ENCODE measurements at places on chromosomes 5 and 9.

GRCh38 chr9:127754099-127755060 is 19.3 kb upstream of the TOR2A start:
- no peak for DNase-seq

GRCh38 chr5:540071-540905 is 16.0 kb upstream of the SLC9A3 start:
- DNase-seq, result no peak

DNA sequence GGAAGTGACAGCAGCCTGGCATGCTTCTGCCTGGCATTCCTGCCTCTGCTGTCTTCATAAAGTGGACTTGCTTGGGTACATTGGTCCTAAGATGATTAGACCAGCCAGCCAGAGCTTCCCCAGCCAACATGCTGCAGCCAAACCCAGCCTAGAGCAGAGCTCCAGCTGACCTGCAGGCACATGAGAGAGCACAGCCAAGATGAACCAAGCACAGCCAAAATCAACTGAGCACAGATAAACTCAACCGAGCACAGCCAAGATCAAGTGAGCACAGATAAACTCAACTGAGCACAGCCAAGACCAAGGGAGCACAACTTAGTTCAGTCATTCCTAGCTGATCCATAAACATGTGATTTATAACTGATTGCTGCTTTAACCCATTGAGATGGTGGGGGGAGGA is 266.5 kb downstream of the MSX2 start:
- DNase-seq, result no peak

DNA sequence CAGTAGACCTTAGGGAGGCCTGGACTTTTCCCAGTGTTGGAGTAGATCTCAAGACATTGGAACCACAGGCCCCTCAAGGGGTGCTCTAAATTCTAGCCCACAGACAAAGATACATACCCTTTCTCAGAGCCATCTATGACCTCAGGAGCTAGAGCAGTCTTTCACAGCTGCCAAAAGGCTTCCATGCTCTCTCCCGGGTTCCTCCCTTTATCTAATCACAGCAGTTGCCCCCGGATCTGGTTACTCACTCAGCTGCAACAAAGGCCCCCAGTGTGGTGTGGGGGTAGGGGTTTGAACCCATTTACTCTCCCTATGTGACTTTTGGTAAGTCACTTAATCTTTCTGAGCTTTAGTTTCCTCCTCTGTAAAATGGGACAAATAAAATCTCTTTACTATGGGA is 27.0 kb downstream of the POU4F3 start:
- DNase-seq, result no peak

DNA sequence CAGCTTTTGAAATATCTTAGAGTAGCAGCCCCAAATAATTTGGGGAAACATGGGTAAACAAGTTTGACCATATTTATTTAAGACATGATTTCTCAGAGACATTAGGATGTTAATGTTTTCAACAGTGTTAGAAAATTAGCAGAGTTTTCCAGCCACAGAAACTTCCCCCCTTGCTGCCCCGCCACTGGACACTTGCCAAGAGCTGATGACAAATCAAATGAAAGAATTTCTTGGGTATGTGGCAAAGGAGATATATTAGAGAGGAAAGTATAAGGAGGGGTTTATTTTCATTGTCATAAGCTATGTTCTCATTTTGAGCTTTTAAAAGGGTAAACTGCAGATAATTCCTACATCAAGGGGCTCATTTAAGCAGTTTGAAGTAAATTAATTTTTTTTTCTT is 15.9 kb downstream of the GABRA1 start:
- no peak for DNase-seq

DNA sequence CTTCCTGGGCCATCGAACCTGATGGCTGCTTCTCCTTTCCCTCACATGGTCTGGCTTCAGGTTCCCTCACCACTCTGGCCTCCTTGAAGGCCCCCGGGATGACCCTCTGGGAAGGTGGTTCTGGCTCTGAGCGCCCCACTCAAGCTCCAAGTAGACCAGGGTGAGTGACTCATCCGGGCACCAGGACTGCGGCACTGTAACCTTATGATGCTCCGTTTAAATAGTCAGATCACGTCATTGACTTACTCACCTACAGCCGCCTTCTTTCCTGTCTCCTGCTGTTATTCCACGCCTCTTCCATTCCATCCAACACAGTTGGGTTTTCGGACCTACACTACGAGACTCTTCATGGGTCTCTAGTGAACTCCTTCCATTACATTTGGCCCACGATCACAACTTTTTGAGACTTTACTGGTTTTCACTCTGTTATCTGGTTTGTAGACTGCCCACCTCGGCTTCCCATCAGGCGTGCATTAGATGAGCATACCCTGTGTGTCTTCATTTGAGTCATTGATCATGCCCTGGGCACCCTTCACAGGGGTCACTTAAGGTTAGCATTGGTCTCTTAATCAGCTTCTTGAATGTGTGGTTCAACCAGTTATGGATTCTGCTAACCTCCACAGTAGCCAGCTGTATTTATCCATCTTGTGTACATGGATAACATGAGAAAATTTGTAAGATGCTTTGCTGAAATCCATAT is 138.8 kb upstream of the LMX1B start:
- no peak for DNase-seq

GRCh38 chr5:151086905-151087360 is 6.1 kb upstream of the TNIP1 start:
- no peak for DNase-seq

DNA sequence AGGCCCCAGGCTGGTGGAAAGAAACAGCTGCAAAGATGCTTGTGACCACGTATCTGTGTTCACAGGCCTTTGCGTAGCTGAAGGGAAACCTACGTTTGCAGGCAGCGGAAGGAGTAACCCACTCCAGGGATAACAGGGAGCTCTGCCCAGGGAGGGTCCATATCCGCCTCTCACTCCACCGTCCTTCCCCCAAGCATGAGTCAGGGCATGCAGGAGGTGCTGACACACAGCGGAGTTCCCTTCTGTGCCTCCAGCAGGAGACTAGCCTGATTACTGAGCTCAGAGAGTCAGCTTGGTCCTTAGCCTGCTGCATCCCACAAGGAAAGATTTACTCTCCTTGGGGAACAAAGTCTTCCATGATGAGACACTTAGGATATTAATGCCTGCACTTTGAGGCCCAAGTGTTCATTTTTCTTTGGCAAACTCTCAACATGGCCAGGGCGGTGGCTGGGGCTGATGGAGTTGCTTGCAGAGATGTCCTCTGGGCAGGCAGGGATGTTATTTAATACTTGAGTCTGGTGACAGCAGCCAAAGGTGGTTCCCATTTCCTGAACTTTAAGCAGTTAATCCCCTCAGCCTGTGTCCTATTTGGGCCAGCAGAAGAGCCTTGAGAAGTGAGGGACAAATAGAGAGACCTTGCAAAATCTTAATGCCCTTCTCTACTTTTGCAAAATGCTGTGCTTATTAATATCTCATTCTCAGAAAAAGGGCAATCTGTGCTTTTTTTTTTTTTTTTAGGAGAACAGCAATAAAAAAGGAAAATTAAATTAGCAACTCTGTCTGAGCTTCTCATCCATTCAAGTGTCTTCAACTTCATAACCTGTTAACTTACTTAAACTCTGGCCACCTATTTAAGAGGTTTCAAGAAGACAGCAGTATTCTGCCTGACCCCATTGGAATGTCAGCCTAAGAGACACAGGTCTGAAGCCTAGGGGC is 222.1 kb downstream of the HSPA4 start:
- DNase-seq, result no peak

GRCh38 chr9:71270554-71270953 is 149.1 kb upstream of the TRPM3 start:
- DNase-seq, result no peak

- DNase-seq, result no peak
Measured at GRCh38 chr5:67657055-67657454, 460.5 kb upstream of the CD180 start.

All from DMS153 (cell line).